ENCODE measurements at places on chromosomes 2 and 18.
A peak's percentile ranks its signal among the peaks of the same experiment; 100 is the strongest.

GRCh38 chr2:222495388-222495787 lies 71.0 kb downstream of the SGPP2 start:
- no peak for DNase-seq

DNA sequence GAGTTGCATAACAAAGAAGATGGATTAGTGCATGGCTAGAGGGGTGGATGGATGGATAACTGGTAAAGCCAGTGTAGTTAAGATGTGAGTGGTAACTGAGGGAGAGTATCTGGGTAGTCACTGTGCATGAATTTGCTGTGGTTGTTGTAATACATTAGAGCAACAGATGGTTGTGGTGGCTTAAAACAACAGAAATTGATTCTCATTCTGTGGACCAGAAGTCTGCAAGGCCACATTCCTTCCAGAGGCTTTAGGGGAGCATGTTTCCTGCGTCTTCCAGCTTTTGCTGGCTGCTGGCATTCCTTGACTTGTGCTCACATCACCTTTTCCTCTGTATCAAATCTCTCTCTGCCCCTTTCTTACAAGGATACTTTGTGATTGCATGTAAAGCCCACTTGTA lies 155.4 kb downstream of the ASB1 start:
- no peak for DNase-seq

DNA sequence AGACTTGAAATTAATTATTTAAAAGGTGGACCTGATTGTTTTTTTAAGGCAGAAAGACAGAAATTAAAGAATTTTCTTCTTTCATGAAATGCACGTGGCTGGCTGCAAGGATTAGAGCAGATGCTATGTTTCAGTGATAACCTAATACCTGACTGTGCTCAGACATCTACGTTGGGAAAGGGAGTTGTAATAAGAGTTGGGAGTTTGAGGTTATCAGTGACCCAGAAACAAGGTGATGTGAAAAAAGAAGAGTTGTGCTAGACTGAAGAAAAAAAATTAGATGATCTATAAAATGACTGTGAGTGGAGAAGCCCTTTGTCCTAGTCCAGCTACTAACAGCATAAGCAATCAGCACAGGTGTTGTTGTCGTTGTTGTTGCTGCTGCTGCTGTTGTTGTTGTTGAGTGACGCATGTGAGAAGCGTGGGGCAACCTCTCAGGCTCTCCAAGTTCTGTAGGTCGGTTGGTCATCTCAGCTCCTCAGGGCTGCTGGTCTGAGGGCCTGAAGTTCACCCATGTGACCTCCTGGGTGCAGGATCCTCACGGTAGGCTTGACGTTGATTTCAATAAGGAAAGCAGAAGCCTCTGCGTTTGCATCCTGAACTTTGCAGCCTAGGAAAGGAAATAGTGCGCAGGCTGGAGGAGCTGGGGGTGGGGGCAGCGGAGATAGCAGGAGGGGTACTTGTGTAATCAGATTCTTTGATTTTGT lies 7.6 kb downstream of the POU3F3 start:
- no peak for DNase-seq

GRCh38 chr2:239085201-239085992 lies 237.5 kb downstream of the TWIST2 start:
- DNase-seq = no peak

- DNase-seq = no peak
Measured at GRCh38 chr2:128384956-128385355, 66.3 kb upstream of the HS6ST1 start.

DNA sequence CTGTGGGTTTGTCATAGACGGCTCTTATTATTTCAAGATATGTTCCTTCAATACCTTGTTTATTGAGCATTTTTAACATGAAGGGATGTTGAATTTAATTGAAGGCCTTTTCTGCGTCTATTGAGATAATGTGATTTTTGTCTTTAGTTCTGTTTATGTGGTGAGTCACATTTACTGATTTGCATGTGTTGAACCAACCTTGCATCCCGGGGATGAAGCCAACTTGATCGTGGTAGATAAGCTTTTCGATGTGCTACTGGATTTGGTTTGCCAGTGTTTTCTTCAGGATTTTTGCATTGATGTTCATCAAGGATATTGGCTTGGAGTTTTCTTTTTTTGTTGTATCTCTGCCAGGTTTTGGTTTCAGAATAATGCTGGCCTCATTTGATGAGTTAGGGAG lies 60.5 kb downstream of the GTF3C3 start:
- no peak for DNase-seq

DNA sequence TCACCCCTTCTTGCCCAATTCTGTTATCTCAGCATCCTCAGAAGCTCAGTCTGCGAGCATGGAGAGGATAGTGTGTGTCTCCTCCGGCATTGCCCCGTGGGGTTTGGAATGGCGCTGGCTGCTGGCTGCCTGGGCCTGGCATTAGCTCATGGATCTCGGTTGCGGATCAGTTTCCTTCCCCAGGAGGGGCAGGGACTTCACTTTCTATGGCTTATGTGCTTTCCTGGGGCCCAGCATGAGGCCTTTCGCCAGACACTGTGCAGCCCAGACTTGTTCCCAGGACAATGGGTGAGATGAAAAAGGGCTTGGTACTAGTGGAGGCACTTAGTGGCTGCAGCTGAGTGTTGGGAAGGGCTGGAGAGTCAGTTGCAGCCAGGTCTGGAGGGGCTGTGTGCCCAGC lies 143.3 kb downstream of the GLI2 start:
- no peak for DNase-seq

DNA sequence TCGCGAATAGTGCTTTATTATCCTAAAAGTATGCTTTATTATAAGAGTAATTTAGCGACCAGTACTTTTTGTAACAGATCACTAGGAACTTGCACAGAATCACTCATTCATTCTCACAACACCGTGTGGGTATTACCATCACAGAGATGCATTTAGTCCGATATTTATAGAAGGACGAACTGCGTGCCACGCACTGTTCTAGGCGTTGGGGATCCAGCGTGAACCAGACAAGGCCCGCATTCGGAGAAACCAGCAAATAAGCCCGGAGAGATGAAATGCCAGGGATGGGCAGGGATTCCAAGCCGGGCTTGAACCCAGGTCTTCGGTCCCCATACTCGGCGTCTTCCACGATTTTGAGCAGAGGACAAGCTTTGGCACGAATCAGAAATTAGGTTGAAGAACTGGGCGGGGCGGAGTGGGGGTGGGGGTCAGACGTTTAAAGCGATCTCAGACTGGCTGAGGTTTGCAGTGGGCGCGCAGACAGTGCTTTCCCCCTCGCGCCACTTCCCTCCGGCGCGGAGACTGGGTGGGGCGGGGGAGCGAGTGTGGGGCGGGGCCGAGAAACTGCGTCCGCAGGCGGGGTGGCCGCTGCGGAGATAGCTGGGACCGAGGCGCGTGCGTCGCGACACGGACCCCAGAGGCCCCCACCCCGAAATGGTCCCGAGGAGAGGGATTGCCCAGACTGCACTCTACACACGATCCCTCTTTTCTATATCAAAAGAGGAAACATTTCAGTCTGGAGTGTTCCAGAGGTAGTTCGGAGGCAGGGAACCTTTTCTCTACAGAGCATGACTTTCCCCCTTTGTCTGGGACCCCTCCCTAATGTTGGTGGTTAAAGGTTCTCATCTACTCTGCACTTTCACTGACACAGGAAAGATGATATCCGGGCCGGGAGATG lies 1.1 kb upstream of the CXCR4 start:
- DNase-seq = no peak

GRCh38 chr2:116718451-116718850 lies 1096.0 kb upstream of the DDX18 start:
- DNase-seq = no peak

DNA sequence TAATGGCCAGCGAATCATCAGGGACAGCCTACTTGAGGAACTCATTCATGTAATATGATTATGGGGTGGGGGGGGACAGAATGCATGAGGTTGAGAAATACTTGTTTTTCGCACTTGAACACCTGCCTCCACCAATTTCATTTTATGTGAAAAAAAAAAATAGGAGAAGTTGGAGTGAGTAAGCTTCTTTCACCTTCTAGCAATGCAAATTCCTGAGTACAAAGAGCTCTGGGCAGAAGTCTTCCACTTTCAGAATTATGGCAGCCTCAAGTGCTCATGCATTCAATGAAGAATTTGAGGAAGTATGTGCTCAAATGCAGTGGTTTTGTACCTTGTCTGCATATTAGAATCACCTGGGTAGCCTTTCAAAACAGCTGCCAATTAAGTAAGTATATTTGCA lies 40.1 kb upstream of the GPD2 start:
- DNase-seq = no peak

- peak; percentile 37 for DNase-seq
Measured at GRCh38 chr2:195318440-195319111, 338.4 kb upstream of the SLC39A10 start.

DNA sequence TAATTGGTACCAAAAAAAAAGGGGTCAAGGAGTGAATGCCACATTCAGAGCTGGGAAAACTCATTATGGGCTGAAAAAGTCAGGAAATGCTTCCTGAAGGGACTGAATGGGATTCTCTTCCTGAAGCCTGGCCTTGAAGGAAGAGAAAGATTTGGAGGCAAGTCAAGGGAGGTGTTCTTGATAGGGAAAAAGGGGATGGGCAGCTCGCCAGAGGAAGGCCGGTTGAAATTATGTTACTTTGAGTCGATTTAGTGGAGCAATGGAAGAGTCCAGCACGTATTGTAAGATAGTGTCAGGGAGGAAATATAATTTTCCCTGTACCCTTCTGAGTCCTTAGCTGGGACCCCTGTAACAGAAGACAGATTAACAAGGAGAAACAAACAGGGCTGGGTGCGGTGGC lies 115.3 kb upstream of the STPG4 start:
- peak; percentile 19 for DNase-seq

DNA sequence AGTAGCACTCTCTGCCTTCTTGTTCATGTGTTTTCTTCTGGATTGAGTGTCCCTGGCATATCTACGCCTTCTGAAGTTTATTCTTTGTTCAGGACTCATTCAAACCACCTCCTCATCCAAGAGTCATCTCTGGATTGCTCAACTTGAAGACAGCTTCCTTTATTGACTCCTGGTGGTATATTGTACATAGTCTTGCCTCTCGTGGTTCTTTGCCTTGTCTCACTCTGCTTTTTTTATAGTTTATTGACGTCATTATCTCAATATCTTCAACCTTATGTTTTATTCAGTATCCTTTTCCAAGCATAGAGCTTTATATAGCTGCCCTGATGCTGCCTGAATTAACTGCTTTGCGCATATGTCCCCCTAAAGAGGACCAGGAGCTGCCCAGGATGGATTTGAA lies 161.7 kb downstream of the INSIG2 start:
- DNase-seq = no peak

- no peak for DNase-seq
Measured at GRCh38 chr2:189144700-189145211, 34.8 kb downstream of the COL5A2 start.

DNA sequence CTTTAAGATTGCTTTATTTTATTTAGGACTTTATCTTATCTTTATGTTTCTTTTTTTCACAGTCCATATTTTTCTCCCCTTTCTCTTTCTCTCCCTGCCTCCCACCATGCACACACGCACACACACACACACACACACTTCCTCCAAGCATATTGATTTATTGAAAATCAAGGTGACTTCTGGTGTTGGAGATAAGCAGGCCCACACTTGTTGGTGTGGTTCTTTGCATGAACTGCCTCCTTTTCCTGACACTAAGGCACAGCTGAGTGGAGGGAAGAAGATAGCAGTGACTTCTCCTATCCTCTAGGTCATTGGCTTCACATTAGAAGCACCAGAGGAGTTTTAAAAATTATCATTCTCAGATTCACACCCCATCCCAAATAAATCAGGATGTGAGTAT lies 18.0 kb downstream of the TBR1 start:
- DNase-seq = no peak

GRCh38 chr2:227414846-227415245 lies 27.1 kb upstream of the SCYGR1 start:
- no peak for DNase-seq

DNA sequence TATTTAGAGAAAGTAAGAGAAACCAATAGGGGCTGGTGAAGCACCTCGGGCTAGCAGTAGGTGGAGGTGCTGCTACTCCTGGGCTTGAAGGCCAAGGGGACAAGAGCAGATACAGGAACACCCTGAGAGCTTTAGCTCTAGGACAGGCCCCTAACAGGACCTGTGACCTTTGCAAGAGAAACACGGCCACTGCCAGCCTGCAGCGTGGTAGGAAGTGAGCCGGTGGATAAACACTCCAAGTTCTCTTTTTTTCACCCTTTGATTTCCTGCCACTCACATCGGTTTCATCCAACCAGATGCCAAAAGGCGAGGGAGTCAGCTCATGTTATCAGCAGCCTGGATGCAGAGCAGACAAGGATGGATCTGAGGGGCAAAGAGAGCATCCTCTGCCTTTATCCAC lies 66.8 kb upstream of the SPRED2 start:
- DNase-seq = no peak

DNA sequence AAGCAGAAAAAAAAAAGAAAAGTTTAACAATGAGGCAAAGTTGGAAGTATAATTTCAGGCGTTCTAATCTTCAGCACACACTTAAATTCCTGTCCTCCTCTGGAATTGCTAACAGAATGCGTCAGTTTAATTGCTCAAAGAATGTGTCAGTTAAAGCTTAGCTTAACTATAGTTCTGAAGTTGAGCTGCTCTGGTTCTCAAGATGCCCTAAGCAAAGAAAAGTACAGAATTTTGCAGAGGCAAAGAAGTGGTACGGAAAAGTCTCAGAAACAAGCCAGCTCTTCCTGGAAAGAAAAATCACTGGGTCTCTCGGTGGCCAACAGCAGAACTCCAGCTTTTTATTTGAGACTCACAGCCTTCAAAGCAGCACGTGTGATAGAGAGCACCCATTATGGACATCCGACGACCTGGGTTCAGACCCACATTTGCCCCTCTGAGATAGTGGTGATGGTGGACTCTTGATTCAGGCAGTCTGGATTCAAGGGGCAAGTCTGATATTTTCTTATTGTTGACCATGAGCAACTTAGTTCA lies 22.2 kb upstream of the MYO3B start:
- no peak for DNase-seq

DNA sequence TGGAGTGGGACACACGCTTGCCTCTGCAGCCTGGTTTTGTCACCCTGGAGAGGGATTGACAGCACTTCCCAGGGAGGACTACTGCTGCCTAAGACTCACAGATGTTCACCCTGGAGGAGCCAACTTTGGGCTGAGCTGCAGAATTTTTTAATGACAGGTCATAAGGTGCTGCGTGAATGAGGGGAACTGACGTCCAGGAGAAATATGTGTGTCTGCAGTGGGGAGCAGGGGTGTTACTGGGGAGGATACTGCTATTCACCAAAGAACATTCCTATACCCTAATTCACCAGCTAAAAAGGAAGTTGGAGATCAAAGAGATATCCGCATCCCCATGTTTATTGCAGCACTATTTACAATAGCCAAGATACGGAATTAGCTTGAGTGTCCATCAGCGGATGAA lies 144.4 kb downstream of the MGAT5 start:
- peak; percentile 70 for DNase-seq

DNA sequence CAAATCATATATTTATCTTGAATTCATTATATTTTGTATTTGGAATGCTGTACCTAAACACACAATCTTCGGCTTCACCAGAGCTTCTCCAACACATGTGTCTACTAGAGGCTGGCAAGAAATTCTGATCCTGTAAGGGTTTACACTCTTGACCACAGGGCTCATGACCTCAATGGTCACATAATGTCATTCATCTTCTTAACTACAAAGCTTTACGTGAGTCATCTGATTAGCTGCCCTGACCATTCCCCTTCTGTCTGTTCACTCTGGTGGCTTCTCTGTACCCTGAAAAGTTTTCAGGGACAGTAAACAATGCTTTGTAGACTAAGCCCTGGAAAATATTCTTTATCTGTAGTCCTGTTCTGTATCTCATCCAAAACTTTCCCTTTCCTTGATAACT lies 423.9 kb downstream of the CMPK2 start:
- DNase-seq = no peak

- no peak for DNase-seq
Measured at GRCh38 chr2:106075048-106075447, 119.1 kb downstream of the UXS1 start.

Measured in endothelial cell of umbilical vein (primary cell).